ENCODE measurements at places on chromosomes 5 and 9.
A peak's percentile ranks its signal among the peaks of the same experiment; 100 is the strongest.

DNA sequence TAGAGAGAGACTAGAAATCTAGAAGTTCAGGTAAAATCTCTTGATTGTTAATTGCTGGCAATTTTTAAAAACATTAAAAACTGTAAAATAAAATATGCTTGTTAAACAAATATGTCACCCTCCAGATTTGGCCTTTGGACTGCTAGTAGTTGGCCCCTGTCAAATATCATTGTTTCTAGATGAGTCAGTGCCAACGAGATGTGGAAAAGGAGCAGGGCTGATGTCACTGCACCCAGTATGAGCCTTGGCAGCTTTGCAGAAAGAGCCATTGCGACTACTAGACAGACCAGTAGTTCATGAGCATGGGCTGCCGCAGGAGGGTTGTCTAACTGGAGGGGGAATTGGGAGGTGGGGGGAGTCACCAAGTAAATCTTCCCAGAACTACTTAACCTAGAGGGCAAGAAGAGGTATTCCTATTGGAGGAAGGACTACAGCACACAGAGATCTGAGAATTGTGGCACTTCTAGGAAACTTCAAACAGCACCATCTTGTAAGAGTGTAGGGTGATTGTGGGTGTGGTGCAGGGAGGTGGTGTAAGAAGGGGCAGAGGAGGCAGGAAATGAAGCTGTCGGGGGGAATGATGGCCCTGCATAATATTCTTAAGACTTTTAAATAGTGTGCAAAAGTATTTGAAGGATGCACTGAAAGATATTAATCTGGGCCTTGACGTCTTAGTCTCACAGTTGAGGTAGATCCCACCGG is 7.1 kb upstream of the DOCK2 start:
- peak; percentile 87 for DNase-seq

DNA sequence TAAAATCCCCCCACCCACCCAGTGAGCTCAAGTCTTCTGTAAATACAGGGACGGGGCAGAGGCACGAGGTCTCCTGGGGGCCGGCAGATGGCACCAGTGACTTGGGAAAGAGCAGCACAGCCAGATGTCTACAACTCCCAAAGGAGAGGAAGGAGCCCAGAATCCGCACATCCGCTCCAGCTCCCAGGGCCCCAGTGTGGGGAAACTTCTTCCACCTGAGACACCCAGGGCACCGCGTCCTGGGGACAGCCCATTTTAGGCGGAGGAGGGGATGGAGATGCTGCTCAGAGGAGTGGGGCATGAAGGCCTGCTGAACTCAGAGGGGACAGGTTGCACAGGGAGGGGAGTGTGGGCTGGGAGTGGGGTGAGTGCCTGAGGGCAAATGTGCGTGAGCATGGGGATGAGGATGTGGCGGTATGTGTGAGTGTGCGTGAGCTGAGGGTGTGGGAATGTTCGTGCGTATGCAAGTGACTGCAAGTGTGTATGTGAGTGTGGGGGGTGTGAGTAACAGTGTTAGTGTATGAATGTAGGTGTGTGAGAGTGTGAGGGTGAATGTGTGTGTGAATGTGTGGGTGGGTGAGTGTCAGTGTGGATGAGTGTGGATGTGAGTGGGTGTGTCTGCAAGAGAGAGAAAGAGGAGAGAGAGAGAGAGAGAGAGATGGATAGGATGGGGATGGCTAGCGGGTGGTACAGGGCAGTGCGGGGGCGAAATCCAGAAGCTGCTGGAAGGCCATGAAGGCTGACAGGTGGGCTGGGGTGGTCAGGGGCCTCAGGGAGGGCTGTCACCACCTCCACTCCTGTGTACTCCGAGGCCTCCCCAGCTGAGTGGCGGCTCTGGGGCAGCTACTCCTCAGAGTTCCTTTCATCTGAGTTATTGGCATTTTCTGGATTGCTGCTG is 63.5 kb downstream of the DUSP1 start:
- peak; percentile 72 for DNase-seq

DNA sequence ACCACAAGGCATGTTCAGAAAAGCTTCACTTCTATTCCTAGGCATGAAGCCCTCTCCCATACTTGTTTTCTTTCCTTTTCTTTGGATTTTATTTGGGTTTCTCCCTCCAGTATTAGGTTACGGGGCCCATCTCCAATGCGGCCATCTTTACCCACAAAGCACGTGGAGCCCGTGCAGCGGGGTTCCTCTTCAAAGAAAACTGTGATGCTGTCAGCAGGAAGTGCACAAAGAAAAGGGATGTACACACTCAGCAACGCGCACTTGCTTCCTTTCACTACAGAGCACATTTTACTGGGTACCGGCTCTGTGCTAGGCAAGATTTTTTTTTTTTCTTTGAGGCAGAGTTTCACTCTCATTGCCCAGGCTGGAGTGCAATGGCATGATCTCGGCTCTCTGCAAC is 106.6 kb downstream of the COL23A1 start:
- DNase-seq = peak; percentile 32

DNA sequence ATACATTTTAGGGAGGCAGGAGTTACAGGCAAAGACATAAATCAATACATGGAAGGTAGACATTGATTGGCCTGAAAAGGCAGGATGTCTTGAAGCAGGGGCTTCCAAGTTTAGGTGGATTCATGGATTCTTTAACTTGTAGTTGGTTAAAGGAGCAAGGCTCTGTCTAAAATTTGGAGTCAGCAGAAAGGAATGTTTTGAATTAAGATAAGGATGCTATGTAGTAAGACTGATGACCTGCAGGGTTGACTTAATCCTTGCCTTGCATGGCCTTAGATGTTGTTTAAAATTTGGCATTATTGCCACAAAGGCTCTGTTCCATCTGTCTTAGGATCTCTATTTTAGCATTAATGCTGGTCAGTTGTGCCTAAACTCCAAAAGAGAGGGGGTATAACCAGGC is 171.3 kb downstream of the C5orf15 start:
- peak; percentile 5 for DNase-seq

DNA sequence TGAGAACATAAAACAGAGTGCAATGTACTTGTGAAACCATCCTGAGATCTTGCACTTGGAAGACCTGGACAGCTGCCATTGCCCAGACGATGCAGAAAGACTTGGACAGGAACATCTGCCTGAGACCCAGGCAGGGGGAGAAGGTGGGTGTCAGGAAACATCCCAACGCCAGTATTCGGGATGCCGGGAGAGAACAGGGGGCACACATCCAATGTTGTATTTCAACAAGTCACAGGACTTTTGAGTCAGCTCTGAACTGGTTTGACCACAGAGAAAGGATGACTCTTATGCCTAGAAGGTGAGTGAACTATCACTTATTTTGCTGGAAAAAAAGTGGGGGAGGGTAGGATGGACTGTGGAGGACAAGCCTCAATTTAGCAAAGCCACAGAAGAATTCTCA is 124.6 kb downstream of the ROR2 start:
- DNase-seq = peak; percentile 59

- peak; percentile 75 for DNase-seq
These were observed 149.5 kb upstream of the LHFPL2 start for GRCh38 chr5:78797936-78798672.

DNA sequence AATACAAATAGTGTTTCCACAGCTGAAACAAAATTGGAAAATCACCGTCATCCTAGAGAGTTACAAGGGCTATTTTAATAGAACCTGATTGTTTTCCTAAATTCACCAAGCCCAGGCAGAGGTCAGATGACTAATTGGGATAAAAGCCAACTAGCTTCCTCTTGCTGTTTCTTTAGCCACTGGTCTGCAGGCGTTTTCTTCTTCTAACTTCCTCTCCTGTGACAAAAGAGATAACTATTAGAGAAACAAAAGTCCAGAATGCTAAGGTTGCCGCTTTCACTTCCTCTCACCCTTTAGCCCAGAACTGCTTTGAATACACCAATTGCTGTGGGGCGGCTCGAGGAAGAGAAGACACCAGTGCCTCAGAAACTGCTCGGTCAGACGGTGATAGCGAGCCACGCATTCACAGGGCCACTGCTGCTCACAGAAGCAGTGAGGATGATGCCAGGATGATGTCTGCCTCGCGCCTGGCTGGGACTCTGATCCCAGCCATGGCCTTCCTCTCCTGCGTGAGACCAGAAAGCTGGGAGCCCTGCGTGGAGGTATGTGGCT is at the start of gene TLR4:
TLR4 (plus strand) TSS at position 380 of the 552 bp plus-strand sequence; CDS start at position 450, 70 bp downstream.
- DNase-seq = peak; percentile 3

GRCh38 chr5:150410524-150411244 is 2.0 kb downstream of the CD74 start:
- peak; percentile 55 for DNase-seq

- DNase-seq = no peak
These were observed 3.2 kb downstream of the OTP start for GRCh38 chr5:77635067-77635916.

DNA sequence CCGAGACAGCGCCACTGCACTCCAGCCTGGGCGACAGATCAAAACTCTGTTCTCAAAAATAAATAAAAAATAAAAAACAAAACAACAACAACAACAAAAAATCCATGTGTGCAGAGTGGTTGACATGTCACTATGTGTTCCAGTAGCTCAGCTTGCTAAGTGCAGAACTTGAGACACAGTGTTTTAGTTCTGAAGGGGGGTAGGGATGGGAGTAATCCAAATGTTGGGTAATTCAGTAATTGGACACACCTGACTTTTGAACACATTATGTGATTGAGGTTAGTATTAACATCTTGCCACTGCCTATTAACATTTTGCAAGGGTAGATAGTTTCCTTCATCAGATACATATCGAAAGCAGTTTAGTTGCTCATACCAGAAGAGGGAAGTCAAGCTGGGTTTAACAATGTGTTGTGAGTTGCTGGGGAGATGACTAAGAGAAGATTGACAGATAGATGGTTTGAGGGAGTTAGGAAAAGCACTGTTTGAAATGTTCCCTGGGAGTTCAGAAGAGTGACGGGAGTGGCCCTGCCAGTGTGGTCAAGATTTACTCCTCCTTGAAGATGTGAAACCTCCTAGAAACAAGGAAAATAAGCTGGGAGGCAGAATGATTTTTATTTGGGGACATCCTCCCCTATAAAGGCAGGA is 928 bp downstream of the HACD4 start:
- DNase-seq = peak; percentile 63

DNA sequence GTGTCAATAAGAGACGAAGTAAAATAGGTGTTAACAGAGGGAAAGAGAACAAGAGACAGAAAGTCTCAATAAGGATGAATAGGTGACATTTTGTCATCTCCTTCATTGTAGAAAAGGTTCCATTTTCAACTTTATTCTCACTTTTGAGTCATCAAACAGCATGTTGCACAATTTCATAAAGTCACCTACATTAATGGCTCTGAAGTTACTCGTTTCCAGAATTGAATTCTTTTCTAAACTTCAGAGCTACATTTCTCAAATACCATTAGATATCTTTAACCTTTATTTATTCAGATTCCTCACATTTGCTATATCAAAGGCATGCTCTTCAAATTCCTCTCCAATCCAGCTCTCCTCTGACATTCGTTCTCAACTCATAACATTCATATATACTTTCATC is 13.1 kb downstream of the ADAMTS6 start:
- DNase-seq = peak; percentile 34

DNA sequence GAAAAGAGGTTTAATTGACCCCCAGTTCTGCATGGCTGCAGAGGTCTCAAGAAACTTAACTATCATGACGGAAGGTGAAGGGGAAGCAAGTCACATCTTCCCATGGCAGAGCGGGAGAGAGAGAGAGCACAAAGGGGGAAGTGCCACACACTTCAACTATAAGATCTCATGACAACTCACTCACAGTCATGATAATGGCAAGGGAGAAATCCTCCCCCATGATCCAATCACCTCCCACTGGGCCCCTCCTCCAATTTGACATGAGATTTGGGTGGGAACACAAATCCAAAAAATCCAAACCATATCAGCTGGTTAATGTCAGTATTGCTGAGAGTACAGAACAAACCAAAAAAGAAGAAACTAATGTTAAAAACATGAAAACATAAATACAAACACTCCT is 120.2 kb downstream of the STARD4 start:
- DNase-seq = no peak

- no peak for DNase-seq
These were observed 127.2 kb downstream of the DOCK8 start for GRCh38 chr9:341634-342421.

GRCh38 chr9:83062651-83063527 is at the start of gene RASEF:
TSS of gene RASEF (minus strand) at chr9:83063142. CDS start at chr9:83062867, 275 bp downstream.
- DNase-seq = peak; percentile 38

GRCh38 chr5:9529041-9529480 is 16.8 kb downstream of the SEMA5A start:
- DNase-seq = no peak

DNA sequence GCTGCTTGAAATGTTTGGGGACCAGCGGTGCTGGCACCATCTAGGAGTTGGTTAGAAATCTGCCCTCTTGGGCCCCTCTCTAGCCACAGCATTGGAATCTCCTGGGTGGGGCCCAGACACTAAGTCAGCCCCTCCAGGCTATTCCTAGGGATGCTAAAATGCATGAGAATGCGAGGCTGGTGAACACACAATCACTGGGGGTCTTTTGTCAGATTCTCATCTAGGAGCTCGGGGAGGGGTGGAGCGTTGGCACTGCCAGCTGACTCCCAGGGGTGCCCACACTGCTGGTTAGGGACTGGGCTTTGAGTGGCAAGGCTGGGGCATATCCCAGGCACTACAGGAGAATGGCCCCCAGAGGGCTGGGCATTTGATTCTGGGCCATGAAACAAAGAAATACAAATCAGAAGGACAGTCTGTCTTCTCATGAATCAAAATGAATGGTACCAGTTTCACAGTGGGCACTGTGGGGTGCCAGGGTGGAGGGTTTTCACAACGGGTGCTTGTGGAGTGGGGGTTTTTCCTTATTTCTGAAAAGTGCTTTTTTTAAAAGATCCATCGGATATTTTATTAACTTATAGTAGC is 127.8 kb upstream of the RAPGEF1 start:
- DNase-seq = no peak

DNA sequence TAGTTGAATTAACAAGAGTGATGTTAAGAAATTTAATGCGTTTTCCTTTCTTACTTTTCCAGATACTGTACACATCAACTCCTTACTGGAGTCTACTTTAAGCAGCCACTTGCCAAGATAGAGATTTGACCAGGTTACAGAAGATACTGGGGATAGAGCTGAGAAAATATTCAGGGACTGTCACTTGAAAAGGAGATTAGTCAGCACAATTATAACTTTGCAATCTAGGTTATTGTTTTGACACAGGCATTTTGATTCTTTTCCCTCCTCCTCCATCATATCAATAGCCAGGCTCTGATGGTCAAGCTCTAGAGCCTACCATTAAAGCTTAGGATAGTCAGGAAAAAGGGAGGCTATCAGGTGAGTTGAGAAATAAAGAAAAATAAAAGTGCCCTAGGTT is 345.9 kb upstream of the ITGA1 start:
- DNase-seq = no peak

- DNase-seq = no peak
These were observed 76.9 kb downstream of the IPO11 start for GRCh38 chr5:62489471-62489870.

- peak; percentile 80 for DNase-seq
These were observed 66.8 kb upstream of the IL7R start for GRCh38 chr5:35789732-35790456.

GRCh38 chr5:104347119-104347708 is 784.6 kb upstream of the NUDT12 start:
- DNase-seq = peak; percentile 33
